SK-N-MC (cell line): ENCODE measurements at places on chromosomes 1 and 21.

GRCh38 chr1:36765785-36766300 is 268.5 kb downstream of the GRIK3 start:
- DNase-seq: no peak

DNA sequence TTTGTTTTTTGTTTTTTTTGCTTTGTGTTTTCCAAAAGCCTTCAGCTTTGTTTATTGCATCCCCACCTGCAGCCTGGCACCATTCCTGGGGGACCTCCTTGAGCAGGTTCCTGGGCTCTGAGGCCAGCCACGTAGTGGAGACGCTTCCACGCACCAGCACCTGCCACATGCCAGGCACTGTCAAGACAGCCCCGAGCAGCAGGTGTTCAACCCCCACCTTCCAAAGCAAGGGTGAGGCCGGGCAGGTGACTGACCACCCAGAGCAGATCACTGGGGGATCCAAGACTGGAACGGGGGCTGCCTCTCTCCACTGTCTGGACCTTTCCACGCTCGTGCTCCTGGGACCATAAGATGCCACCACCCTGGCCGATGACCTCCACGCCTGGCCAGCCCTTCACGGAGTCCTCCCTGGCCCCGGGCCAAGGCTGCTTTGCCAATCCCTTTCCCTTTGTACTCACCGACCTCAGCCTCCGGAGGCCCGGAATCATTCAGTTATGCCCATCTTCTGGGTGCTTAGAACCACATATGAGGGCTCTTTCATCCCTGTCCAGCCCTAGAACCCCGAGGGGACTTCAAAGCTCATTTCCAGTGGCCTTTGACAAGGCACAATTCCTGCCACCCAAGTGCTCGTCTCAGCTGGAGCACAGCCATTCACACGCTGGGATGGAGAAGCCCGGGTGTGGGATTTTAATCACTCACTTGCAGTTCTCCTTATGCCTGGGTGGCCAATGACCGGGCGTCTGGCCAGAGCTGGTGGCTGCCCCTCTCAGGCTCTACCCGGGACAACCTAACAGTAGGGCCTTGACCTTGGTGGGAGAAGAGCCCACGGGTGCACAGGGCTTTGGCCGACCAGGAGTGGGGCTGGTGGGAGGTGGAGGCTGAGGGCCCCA is 330.8 kb downstream of the NPHP4 start:
- DNase-seq: no peak

DNA sequence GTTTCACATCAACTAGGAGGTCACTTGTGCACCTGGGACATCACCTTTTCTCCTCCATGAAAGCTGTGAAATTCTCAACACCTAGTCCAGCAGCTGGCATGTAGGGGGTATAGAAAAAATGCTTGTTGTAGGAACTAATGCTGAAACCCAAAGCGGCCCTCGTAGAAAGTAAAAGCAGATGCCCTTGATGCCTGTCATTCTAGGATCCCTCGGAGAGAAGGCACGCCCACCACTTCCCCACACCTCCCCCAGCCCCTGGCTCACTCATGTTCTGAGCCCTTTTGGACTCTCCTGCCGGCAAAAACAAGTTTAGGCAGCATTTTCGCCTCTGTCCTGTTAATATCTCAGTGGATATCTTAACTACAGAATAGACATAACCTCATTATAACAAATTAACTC is 36.5 kb downstream of the RIPK4 start:
- no peak for DNase-seq

GRCh38 chr1:149936992-149937705 is 470 bp upstream of the MTMR11 start:
- DNase-seq: no peak
